ENCODE measurements at places on chromosomes 11 and 22. TPM values are rescaled to one million over a fixed set of nuclear protein-coding genes. Genes with fewer than 3 reads are reported as not detected.
A peak's percentile ranks its signal among the peaks of the same experiment; 100 is the strongest.

- H3K4me3 ChIP-seq: no peak overlapping the region
- H3K27me3 ChIP-seq: no peaks in the 10 kb centered on the region
- no peak for DNase-seq
- peaks cover 10% of the 10 kb centered on the region for H3K36me3 ChIP-seq
- no peak overlapping the region for H3K27ac ChIP-seq
Measured at GRCh38 chr11:93477684-93478234, 65.4 kb downstream of the SMCO4 start.

DNA sequence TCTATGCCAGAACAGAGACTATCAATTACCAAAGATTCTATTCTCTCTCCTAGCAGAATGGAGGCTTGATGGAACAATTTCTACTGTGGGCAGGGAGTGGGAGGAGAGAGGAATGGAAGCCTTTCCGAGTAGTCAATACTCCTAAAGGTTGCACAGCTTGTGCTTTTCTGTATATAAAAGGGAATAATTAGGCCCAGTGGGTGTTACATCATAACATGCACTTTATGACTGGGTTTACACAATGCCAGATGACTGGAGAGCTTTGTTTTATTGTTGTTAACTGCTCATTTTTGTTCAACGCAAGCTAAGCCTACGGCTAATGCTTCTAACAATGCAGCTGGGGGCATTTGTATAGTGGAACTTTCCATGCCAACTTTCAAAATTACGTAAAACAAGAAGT, 2237.9 kb upstream of the RAG2 start:
- H3K27me3 ChIP-seq: no peaks in the 10 kb centered on the region
- H3K36me3 ChIP-seq: no peaks in the 10 kb centered on the region
- no peak for DNase-seq
- H3K27ac ChIP-seq: no peak overlapping the region
- H3K4me3 ChIP-seq: no peak overlapping the region

DNA sequence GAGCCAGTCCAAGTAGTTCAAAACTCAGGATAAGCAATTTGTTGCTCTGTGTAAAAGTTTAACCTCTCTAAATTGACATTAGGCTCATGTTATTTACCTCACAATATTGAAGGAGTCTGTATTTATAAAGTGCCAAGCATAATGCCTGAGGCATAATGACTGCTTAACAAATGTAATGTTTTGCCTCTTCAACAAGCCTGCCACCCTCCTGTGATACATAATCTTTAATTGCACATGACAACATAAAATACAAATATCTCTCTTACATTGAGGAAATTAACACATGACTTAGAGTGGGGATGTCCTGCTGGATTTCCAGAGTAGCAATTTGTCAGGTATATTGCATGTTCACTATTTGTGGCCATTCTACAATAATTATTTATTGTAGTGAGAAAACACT, 469.2 kb upstream of the ANO5 start:
- H3K4me1 ChIP-seq: no peaks in the 10 kb centered on the region
- H3K36me3 ChIP-seq: no peaks in the 10 kb centered on the region
- H3K27me3 ChIP-seq: no peaks in the 10 kb centered on the region
- H3K27ac ChIP-seq: no peak overlapping the region
- no peak for DNase-seq

- H3K27me3 ChIP-seq: no peaks in the 10 kb centered on the region
- H3K4me3 ChIP-seq: no peak overlapping the region
- no peaks in the 10 kb centered on the region for H3K36me3 ChIP-seq
- H3K27ac ChIP-seq: no peak overlapping the region
- H3K4me1 ChIP-seq: no peaks in the 10 kb centered on the region
Measured at GRCh38 chr11:112265659-112266409, 5.2 kb upstream of the PLET1 start.

DNA sequence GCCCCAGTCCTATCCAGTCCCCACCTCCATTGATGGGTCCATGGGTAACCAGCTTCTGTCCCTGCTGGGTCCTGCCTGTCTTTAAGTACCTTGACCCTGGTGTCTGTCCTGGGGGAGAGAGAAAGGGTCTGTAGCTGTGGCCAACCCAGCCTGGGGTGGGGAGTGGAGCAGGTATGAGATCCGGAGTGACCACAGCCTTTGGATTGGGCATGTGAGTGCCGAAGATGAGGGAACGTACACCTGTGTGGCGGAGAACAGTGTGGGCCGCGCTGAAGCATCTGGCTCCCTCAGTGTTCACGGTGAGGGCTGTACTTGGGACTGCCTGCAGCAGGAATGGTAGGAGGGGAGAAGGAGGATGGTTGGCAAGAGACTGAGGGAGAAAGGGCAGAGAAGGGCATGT, 5.2 kb downstream of the ROBO3 start:
- no peaks in the 10 kb centered on the region for H3K36me3 ChIP-seq
- H3K27me3 ChIP-seq: peaks cover 6% of the 10 kb centered on the region
- H3K4me3 ChIP-seq: no peak overlapping the region
- peaks cover 16% of the 10 kb centered on the region for H3K4me1 ChIP-seq

GRCh38 chr11:71307811-71308645, 55.7 kb upstream of the SHANK2 start:
- DNase-seq: no peak
- no peaks in the 10 kb centered on the region for H3K4me1 ChIP-seq
- H3K27ac ChIP-seq: no peak overlapping the region
- H3K4me3 ChIP-seq: no peak overlapping the region
- no peaks in the 10 kb centered on the region for H3K27me3 ChIP-seq
- H3K36me3 ChIP-seq: no peaks in the 10 kb centered on the region

DNA sequence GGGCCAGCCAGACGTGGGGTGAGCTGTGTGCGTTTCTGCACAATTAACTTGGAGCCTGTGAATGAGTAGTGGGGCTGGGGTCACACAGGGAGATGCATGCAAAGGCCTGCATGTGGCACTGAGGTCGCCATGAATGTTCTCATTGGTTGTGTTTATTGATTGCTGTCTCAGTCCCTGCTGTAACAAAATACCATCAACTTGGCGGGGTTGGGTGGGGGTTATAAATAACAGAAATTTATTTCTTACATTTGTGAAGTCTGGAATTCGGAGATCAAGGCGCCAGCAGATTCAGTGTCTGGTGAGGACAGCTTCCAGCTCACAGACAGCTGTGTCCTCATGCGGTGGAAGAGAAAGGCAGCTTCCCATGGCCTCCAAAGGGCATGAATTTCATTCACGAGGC, 29.3 kb upstream of the PHF21B start:
- no peaks in the 10 kb centered on the region for H3K36me3 ChIP-seq
- DNase-seq: no peak
- H3K4me1 ChIP-seq: no peaks in the 10 kb centered on the region
- H3K4me3 ChIP-seq: no peak overlapping the region
- no peak overlapping the region for H3K27ac ChIP-seq
- no peaks in the 10 kb centered on the region for H3K27me3 ChIP-seq

TEAD1 gene
- 57.3 TPM for total RNA-seq

GRCh38 chr11:32290783-32291182, 144.6 kb downstream of the WT1 start:
- H3K27ac ChIP-seq: no peak overlapping the region
- DNase-seq: no peak
- no peaks in the 10 kb centered on the region for H3K4me1 ChIP-seq
- no peak overlapping the region for H3K4me3 ChIP-seq
- H3K36me3 ChIP-seq: no peaks in the 10 kb centered on the region

GRCh38 chr11:44627165-44627789, 61.8 kb downstream of the CD82 start:
- H3K4me3 ChIP-seq: no peak overlapping the region
- no peaks in the 10 kb centered on the region for H3K27me3 ChIP-seq
- no peak for DNase-seq
- H3K4me1 ChIP-seq: peaks cover 14% of the 10 kb centered on the region
- H3K36me3 ChIP-seq: no peaks in the 10 kb centered on the region
- H3K27ac ChIP-seq: no peak overlapping the region

OPCML gene
- not detected for total RNA-seq

GRCh38 chr11:64762277-64762673, 2.5 kb upstream of the PYGM start:
- no peak for DNase-seq
- H3K27ac ChIP-seq: peak overlapping the region; percentile 83
- peaks cover 41% of the 10 kb centered on the region for H3K36me3 ChIP-seq
- no peak overlapping the region for H3K4me3 ChIP-seq
- no peaks in the 10 kb centered on the region for H3K27me3 ChIP-seq

CBX7 gene
- total RNA-seq: 170 TPM

GRCh38 chr11:65884716-65885092, 3.6 kb downstream of the FIBP start:
- H3K27ac ChIP-seq: no peak overlapping the region
- DNase-seq: no peak
- peaks cover 11% of the 10 kb centered on the region for H3K4me1 ChIP-seq
- H3K4me3 ChIP-seq: no peak overlapping the region
- peaks cover 16% of the 10 kb centered on the region for H3K36me3 ChIP-seq
- H3K27me3 ChIP-seq: no peaks in the 10 kb centered on the region

DNA sequence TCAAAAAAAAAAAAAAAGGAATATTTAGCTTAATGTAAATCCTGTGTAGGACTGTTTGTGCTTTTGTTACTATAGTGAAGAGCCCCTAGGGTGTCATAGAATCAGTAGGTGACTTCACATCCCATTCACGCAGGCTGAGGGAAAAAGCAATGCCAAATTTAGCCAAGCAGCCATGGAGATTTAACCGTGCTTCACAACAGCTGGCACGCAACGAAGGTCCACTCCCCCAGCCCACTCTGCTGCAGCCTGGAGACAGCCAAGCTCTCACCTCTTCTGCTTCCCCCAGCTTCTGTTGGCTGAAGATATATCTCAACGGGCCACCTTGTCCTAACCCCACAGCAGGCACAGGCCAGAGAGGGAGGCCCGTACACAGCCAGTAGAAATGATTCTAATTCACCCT, 78.8 kb upstream of the BID start:
- no peak overlapping the region for H3K4me3 ChIP-seq

FADD gene
- 19.5 TPM for total RNA-seq

OR51B4 gene
- not detected for total RNA-seq

DNA sequence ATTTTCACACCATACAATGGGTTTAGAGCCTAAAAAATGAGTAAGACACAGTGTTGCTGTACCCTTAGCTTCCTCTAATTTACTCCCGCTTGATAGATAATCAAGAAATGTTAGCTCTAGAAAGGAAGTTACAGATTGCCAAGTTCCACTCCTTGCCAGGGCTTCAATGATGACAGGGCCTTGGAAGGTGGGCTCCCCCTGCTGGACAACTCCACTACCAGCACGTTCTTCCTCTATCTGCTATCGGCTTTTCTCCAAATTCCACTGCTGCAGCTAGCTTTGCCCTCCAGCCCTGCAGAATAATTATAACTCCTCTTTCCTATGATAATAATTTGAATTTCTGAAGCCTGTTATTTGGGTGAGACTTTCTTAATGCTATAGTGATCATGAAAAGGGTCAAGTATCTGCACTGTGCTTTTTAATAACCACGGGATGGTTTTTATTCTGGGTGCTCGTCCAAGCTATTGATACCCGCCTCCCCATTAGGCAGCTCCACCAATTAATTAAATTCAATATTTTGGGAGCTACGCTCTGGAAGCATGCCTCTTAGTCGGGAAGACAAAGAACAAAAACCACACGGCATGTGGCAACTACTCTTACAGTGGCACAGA, 9.0 kb downstream of the SYN3 start:
- H3K36me3 ChIP-seq: no peaks in the 10 kb centered on the region
- H3K27me3 ChIP-seq: no peaks in the 10 kb centered on the region
- no peaks in the 10 kb centered on the region for H3K4me1 ChIP-seq
- H3K27ac ChIP-seq: no peak overlapping the region
- DNase-seq: peak; percentile 23

DNA sequence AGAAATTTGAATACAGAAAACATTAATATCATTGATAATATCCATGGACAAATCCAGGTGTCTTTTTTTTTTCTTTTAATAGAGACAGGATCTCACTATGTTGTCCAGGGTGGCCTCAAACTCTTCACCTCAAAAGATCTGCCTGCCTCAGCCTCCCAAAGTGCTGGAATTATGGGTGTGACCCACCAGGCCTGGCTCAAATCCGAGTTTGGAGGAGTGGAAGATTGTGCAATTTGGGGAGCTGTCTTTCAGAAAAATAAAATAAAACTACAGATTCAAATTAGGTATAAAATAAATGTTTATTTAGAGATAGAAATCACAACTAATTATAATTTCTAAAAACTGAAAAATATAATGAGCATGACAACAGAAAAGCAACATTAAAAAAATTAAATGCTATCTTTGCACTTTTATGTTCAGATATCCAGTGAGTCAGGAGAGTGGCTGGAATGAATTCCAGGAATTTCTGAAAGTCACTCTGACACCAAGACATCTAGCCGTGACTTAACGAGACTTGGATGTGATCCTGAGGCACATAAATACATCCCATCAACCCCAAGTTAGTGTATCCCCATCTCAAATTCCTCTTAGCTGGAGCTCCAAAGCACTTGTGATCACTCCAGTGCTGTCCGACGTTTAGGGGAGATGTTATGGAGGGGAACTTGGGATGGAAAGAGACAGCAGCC, 128.6 kb upstream of the THY1 start:
- DNase-seq: no peak
- H3K36me3 ChIP-seq: no peaks in the 10 kb centered on the region
- no peaks in the 10 kb centered on the region for H3K27me3 ChIP-seq
- no peak overlapping the region for H3K4me3 ChIP-seq
- H3K4me1 ChIP-seq: no peaks in the 10 kb centered on the region
- no peak overlapping the region for H3K27ac ChIP-seq

GRCh38 chr11:20154381-20154780, 5.9 kb downstream of the DBX1 start:
- no peak overlapping the region for H3K27ac ChIP-seq
- DNase-seq: no peak
- H3K27me3 ChIP-seq: peaks cover 30% of the 10 kb centered on the region
- no peaks in the 10 kb centered on the region for H3K36me3 ChIP-seq
- peaks cover 12% of the 10 kb centered on the region for H3K4me1 ChIP-seq
- H3K4me3 ChIP-seq: no peak overlapping the region

- DNase-seq: no peak
- H3K27ac ChIP-seq: peak overlapping the region; percentile 90
- H3K27me3 ChIP-seq: no peaks in the 10 kb centered on the region
- peaks cover 12% of the 10 kb centered on the region for H3K36me3 ChIP-seq
Measured at GRCh38 chr22:25758316-25758715, 16.3 kb downstream of the MYO18B start.

DNA sequence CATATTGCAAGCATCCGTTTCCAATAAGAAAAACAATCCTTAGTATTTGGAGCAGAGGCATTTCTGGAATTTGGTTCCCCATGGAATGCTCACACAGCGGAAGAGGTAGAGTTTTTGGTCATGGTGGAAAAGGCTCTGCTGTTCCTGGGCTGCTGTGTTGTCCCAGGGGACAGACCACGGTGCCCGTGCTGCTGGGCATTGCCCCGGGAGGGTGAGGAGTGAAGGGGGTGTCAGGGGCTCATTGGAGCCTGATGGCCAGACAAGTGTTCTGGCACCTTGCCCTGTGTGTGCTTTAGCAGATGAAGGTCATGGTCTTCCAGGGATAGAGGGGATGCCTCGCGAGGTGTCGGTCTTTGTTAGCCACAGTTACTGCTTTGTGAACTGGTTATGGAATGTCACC, 61.2 kb downstream of the MPPED1 start:
- no peak overlapping the region for H3K4me3 ChIP-seq
- no peaks in the 10 kb centered on the region for H3K27me3 ChIP-seq
- no peaks in the 10 kb centered on the region for H3K4me1 ChIP-seq
- H3K27ac ChIP-seq: no peak overlapping the region
- H3K36me3 ChIP-seq: no peaks in the 10 kb centered on the region

All from thoracic aorta (tissue), 2 donors.